ENCODE measurements at places on chromosomes 3 and 15. TPM values are rescaled to one million over a fixed set of nuclear protein-coding genes. Genes with fewer than 3 reads are reported as not detected.

Gene GASK1A
- 7.9 TPM for total RNA-seq

Gene RFTN1
- total RNA-seq: 4.9 TPM

Gene KNG1
- not detected for total RNA-seq

Gene SLC9C1
- total RNA-seq: 0.24 TPM

Gene ABI3BP
- total RNA-seq: not detected

Gene STAB1
- 1.9 TPM for total RNA-seq

Gene SAMD7
- total RNA-seq: not detected

- DNase-seq: no peak
Measured at GRCh38 chr15:51396921-51397320, 55.5 kb downstream of the GLDN start.

GRCh38 chr3:186107215-186108105 is 1.4 kb downstream of the ETV5 start:
- no peak for DNase-seq

DNA sequence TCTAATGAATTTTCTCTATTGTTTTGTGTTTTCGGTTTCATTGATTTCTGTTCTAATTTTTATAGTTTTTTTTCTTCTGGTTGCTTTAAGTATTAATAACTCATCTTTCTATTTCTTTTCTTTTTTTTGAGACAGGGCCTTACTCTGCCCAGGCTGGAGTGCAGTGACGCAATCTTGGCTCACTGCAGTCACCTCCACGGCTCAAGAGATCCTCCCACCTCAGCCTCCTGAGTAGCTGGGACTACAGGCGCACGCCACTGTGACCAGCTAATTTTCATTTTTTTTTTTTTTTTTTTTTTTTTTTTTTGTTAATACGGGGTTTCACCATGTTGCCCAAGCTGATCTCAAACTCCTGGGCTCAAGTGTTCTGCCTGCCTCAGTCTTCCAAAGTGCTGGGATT is 14.5 kb downstream of the KBTBD8 start:
- no peak for DNase-seq

DNA sequence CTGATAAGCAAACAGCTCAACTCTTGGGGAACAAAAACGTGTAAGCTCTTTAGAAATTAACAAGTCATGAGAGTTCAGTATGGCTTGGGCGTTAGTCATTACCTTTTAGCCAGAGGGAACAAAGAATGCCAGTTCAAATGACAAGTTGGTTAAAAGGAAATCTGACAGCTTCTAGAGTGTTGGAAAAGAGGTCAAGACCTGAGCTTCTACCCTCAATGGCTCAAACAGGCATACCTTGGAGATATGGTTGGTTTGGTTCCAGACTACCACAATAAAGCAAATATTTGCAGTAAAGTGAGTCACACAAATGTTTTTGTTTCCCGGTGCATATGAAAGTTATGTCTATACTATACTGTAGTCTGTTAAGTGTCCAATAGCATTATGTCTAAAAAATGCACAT is 136.1 kb downstream of the CACNA1D start:
- DNase-seq: no peak

GRCh38 chr3:127068871-127069270 is 86.0 kb downstream of the PLXNA1 start:
- DNase-seq: no peak

DNA sequence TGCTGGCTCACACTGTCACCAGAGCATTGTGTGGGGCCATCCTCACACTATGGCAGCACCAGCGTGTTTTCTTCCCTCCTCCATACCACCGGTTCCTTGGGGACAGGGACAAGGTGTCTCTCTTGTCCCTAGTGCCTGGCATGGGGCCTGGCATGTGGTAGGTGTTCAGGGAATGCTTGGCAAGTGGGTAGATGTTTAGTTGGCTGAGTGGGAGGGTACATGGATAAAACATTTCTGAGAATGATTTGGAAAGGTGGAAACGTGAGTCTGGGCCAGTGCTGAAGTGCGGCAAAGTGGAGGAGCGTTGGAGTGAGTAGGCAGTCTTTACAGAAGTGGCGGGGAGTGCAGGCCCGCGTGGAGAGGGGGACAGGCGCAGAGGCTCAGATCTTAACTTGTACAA is 15.0 kb downstream of the SNAPC5 start:
- no peak for DNase-seq

DNA sequence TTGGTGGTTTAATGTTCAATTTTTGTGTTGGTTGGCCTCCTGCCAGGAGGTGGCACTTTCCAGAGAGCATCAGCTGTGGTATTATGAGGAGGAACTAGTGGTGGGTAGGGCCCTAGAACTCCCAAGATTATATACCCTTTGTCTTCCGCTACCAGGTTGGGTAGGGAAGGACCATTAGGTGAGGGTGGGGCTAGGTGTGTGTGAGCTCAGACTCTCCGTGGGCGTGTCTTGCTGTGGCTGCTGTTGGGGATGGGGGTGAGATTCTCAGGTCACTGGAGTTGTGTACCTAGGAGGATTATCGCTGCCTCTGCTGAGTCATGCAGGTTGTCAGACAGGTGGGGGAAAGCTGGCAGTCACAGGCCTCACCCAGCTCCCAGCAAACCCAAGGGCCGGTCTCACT is 187.1 kb downstream of the DPH6 start:
- no peak for DNase-seq

- DNase-seq: no peak
Measured at GRCh38 chr3:124229420-124229819, 237.5 kb upstream of the ROPN1 start.

DNA sequence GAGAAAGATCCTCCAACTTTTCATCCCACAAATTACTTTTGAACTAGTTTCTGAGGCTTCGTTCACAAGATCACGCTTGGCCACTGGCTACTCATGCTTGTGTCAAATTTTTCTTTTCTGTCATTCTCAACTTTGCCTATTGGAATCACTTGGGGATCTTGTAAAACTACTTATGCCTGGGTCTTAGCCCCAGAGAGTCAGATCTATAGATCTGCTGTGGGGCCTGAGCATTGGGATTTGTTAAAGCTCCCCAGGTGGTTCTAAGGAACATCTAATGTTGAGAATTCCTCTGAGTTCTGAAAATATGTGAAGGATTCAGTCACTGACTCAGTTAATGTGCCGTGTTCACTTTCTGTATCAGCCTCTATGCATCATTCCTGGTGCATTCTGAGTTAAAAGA is 71.7 kb upstream of the VGLL3 start:
- DNase-seq: no peak

DNA sequence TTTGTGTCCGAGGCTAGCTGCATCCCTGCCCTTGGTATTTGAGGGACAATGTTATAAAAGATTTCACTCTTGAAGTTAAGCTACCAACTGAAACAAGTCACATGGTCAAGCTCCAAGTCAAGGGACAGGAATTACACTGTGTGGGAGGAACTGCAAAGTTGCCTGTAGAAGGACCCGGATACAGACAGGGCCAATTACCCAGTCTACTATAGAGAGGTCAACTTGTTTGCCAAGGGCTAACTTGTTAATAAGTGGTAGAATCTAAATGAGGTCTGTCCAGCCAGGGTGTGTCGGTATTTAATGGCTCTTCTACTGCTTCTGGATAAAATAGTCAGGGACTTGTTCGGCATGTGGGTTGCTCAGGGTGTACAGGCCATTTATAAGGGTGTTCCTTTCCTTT is 55.7 kb downstream of the PTPRG start:
- DNase-seq: no peak

DNA sequence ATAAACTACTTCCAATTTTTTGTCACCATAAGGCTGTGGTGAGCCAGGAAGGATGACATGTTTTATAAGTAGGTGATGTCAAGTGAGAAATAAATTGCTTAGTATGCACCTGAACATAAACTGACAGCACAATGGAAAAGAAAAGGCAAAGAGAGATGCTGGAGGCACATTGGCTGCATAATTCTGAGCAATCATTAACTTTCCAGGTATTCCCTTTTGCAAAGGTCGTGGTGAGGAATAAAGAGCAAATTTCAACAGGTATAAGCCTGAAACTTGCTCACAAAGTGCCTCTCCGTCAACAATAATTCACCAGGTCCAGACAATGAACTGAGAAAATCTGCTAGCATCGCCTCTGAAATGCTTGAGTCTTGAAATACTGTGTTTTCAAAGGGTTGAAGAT is 48.2 kb downstream of the ITGB5 start:
- no peak for DNase-seq

- peak; percentile 81 for DNase-seq
Measured at GRCh38 chr15:69031013-69032001, 16.8 kb downstream of the NOX5 start.

DNA sequence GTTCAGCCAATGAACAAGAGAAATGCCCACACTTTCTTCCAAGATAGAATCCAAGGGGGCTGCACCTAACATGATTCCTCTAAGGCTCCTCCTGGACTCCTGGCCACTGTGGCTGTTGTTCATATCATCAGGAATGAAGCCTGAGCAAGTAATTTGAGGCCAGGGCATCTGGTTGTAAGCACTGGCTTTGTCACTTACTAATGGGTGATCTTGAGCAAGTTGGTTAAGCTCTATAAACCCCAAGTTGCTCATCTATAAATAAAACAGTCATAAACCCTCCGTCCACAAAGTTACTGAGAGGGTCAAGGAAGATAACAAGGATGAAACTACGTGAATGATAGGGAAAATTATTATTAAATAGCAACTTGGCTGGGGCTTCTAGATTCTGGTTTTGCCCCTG is 58.3 kb downstream of the CDC25A start:
- DNase-seq: no peak

- DNase-seq: no peak
Measured at GRCh38 chr3:13077431-13078162, 4.4 kb upstream of the IQSEC1 start.

- DNase-seq: no peak
Measured at GRCh38 chr15:69999392-70000085, 98.2 kb downstream of the TLE3 start.

GRCh38 chr3:143585720-143586456 is 262.4 kb downstream of the SLC9A9 start:
- DNase-seq: no peak

GRCh38 chr3:159080821-159081220 is 279.0 kb downstream of the MFSD1 start:
- no peak for DNase-seq

- peak; percentile 81 for DNase-seq
Measured at GRCh38 chr3:193869221-193870201, 266.4 kb upstream of the HES1 start.

All from H1 (cell line).